ENCODE measurements at places on chromosomes 2 and 18. TPM values are rescaled to one million over a fixed set of nuclear protein-coding genes. Genes with fewer than 3 reads are reported as not detected.
A peak's percentile ranks its signal among the peaks of the same experiment; 100 is the strongest.

The GPR75 gene
- 5.6 TPM for total RNA-seq

The TDRD15 gene
- total RNA-seq, result not detected

The GAD1 gene
- total RNA-seq, result 0.44 TPM

The SPC25 gene
- total RNA-seq, result 7.1 TPM

The PMAIP1 gene
- 12.6 TPM for total RNA-seq

The MRPS5 gene
- 68.7 TPM for total RNA-seq

The RPE gene
- total RNA-seq, result 38.1 TPM

The FAM237A gene
- not detected for total RNA-seq

The DTNB gene
- 41.7 TPM for total RNA-seq

The DLX2 gene
- 1.4 TPM for total RNA-seq

DNA sequence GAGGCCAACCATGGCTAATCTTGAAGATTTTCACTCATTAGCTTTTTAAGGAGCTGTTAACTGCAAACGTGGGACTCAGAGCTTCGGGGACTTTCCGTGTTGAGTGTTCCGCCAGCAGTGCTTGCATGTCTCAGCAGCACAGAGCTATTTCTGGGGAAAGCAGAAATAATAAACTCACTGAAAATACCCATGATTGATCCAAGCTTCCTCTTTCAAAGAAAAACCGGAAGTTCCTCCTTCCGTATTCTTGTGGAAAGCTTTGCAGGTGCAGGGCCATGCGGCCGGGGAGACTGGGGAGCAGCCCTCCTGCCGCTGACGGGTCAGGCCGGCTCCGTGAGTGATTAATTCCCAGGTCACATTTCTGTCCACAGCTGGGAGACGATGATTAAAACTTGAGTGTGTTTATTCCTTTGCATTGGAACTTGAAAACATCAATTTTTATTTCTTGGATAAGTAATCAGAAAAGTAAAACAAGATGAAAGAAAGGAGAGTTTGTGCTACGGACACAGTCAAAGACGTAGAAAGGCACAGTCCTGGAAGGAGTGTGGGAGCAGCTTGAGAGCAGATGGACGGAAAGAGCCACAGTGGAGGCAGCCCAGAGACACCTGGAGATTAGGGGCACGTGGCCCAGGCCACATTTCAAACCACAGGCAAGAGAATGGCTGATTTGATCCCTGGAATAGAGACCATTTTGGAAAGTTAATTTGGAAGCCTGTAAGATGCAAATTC lies 54.2 kb upstream of the CTDP1 start:
- no peak overlapping the region for H3K4me3 ChIP-seq
- H3K36me3 ChIP-seq, result no peaks in the 10 kb centered on the region
- peaks cover 6% of the 10 kb centered on the region for H3K27me3 ChIP-seq

GRCh38 chr18:48133671-48134251 lies 203.3 kb upstream of the SMAD2 start:
- no peak for DNase-seq
- H3K4me3 ChIP-seq, result no peak overlapping the region
- peaks cover 19% of the 10 kb centered on the region for H3K27me3 ChIP-seq
- H3K36me3 ChIP-seq, result peaks cover 4% of the 10 kb centered on the region
- peaks cover 3% of the 10 kb centered on the region for H3K4me1 ChIP-seq

DNA sequence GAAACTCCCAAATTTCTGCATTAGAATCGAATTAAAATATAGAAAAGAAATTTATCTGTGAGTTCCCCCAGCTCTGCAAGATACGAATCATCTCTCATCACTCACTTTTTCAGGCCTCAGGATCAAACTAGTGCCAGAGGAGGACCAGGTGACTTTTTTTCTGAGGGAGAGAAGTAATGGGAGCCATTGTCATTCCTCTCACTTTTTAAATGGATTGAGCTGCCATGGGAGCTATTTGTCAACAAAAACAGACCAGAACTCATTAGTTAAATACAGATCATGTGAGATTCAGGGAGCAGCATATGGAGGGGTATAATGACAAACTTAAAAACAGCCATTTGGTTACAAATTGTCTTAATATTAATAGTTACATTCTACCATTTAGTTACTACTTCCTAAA lies 594.4 kb downstream of the DPP10 start:
- no peak overlapping the region for H3K27ac ChIP-seq
- H3K4me1 ChIP-seq, result no peaks in the 10 kb centered on the region
- no peaks in the 10 kb centered on the region for H3K27me3 ChIP-seq
- DNase-seq, result no peak

GRCh38 chr2:96409820-96410164 lies 74.2 kb downstream of the NCAPH start:
- no peak overlapping the region for H3K27ac ChIP-seq
- peaks cover 3% of the 10 kb centered on the region for H3K36me3 ChIP-seq
- peaks cover 3% of the 10 kb centered on the region for H3K4me1 ChIP-seq
- DNase-seq, result peak; percentile 27

- peaks cover 20% of the 10 kb centered on the region for H3K4me1 ChIP-seq
- no peak for DNase-seq
- no peaks in the 10 kb centered on the region for H3K36me3 ChIP-seq
- peaks cover 3% of the 10 kb centered on the region for H3K27me3 ChIP-seq
- no peak overlapping the region for H3K27ac ChIP-seq
- no peak overlapping the region for H3K4me3 ChIP-seq
Measured at GRCh38 chr18:41965634-41966255, 10.7 kb downstream of the PIK3C3 start.

DNA sequence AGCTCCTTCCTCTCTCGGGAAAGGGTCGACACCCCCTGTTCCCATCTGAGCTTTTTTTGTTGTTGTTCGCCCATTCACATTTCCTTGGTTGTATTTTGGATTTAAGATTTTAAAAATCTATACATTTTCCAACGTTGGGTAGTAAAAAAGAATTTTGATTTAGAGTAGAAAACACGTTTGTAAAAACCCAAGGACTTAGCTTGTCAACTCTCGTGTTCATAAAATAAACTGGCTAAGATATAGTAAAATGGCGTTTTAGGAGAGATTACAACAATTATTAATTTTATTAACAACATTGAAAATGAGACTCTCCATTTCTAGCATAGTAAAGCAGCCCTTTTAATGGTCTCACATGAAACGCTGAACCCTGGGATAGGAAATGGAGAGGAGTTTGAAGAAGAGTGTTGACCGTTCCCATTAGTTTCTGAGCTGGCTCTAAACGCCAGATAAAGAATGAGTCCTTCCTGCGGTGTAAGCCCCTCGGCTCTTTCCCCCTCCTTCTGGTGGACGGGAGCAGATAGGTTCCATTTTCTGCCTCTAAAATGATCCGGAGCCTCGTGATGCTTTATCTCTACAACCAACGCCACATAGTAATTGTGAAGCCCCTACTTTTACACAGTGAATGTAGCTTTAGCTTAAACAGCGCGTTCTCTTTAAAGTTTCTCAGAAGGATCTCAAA lies 24.0 kb upstream of the ZNF516 start:
- H3K36me3 ChIP-seq, result no peaks in the 10 kb centered on the region
- H3K27me3 ChIP-seq, result peaks cover 5% of the 10 kb centered on the region
- peaks cover 28% of the 10 kb centered on the region for H3K4me1 ChIP-seq

DNA sequence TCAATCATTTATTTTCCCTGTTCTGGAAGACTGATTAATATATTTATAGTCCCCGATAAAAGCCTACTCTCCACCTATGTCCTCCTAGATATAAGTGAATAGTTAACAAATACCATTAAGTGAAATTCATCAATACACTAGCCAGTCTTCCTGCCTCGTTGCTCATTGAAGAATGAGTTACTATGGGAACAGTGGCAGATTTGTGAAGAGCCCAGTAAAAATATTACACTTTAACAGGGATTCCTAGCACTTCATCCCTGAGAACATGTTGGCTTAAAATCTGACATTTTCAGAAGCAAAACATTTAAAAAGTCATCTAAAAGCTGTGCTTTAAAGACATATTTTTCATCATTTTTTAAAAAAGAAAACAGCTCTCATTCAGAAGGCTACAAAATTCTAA lies 848.7 kb upstream of the NXPH2 start:
- H3K4me1 ChIP-seq, result no peaks in the 10 kb centered on the region
- DNase-seq, result no peak
- no peaks in the 10 kb centered on the region for H3K27me3 ChIP-seq
- no peak overlapping the region for H3K27ac ChIP-seq
- H3K36me3 ChIP-seq, result no peaks in the 10 kb centered on the region

DNA sequence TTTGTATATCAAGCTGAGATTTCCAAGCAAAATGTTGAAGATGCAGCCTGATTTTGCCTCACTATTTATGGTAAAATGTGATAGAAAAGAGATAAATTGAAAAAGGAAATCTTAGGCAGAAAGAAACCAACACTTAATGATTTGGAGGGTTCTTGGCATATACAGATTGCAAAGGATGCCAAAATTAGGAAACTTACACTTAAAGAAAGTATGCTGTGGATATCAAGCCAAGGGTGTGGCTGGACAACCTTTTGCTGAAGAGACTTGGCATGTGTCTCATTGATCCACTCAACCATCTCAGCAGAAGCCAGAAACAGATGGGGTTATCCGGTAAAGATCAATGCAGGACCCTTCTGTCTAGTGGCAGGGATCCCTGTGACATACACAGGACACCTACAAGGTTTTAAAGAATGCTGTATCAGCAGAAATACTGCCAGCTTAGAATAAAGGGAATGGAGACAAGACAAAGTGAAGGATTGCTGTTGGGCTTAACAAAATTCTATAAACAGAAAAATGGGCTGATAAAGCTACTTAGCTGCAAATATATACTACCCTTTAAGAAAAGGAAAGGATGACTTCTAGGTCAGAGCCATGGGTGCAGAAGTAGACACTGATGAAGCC lies 107.3 kb upstream of the CYP26B1 start:
- peaks cover 20% of the 10 kb centered on the region for H3K4me1 ChIP-seq
- peak overlapping the region; percentile 81 for H3K27ac ChIP-seq
- H3K36me3 ChIP-seq, result no peaks in the 10 kb centered on the region

DNA sequence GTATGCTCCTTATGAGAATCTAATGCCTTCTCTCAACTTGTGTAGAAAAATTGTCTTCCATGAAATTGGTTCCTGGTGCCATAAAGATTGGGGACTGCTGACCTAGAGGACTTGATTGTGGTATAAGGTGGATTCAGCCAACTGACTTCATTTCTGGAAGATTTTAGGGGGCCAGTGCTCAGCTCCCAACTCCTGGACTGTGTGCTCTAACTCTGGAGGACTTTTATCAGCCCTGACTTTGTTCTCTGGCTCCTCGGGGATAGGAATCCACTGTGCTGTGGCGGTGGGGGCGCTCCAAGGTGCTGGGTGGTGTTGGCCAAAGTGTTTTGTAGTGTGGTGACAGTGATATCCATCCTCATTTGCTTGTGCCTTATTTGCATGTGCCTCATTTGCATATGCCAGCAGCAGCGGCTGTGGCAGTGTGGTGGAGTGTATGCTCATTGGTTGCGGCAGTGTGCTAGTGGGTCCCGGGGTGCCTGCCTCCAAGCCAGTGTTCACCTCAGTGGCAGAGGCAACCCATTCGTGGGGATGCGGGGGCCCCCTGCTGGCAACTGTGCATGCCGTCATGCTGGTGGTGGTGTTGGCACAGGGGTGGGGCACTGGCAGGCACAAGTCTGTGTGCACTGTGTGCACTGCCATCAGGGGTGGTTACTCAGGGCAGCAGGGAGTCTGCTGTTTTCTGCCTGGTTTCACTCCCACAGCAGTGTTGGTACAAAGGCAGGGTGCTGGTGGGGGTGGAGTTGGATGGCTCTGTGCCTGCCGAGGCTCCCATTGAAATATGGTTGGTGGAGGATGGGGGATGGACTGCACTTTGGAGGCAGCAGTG lies 19.6 kb downstream of the EHBP1 start:
- no peak overlapping the region for H3K4me3 ChIP-seq
- H3K36me3 ChIP-seq, result peaks cover 16% of the 10 kb centered on the region
- no peak overlapping the region for H3K27ac ChIP-seq
- DNase-seq, result peak; percentile 33
- H3K4me1 ChIP-seq, result no peaks in the 10 kb centered on the region
- H3K27me3 ChIP-seq, result no peaks in the 10 kb centered on the region

- no peaks in the 10 kb centered on the region for H3K4me1 ChIP-seq
- H3K27ac ChIP-seq, result no peak overlapping the region
- H3K4me3 ChIP-seq, result no peak overlapping the region
- H3K27me3 ChIP-seq, result no peaks in the 10 kb centered on the region
- DNase-seq, result no peak
- no peaks in the 10 kb centered on the region for H3K36me3 ChIP-seq
Measured at GRCh38 chr18:51519571-51519970, 322.1 kb upstream of the MEX3C start.

DNA sequence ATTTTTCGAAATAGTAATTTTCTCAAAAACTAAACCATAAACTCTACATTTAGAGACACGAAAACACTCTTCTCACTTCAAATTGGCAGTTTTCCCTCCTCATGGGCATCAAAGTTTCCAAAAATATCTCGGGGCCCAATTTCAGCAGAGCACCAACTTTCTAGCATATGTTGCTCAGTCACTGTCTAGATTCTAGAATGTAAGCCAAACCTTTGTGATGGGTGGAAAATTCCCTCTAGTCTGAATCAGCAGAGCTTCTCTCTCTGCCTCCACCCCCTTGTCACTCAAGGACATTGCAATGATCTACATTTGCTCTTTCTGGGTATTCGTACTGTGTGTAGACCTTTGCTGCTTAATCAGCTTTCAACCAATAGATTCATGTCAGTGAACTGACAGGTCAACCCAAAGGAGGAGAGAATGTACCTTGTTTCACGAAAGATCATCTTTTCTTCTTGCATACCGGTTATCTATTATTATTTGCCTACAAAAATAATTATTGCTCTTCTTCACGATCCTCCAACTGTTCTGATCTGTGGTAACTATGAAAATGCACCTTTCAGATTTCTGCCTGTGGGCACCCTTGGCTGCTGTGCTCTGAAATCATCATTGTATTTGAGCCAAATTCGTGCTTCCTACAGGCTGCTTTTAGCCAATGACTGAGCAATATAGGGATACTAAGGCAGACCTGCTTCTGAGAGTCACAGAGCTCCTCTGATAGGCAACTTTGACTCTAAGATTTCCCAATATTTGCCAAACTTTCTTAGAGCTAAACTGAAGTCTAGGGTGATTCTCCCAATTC lies 38.7 kb upstream of the GLS start:
- no peaks in the 10 kb centered on the region for H3K4me1 ChIP-seq
- H3K27ac ChIP-seq, result no peak overlapping the region
- H3K27me3 ChIP-seq, result peaks cover 2% of the 10 kb centered on the region
- no peaks in the 10 kb centered on the region for H3K36me3 ChIP-seq
- DNase-seq, result no peak

DNA sequence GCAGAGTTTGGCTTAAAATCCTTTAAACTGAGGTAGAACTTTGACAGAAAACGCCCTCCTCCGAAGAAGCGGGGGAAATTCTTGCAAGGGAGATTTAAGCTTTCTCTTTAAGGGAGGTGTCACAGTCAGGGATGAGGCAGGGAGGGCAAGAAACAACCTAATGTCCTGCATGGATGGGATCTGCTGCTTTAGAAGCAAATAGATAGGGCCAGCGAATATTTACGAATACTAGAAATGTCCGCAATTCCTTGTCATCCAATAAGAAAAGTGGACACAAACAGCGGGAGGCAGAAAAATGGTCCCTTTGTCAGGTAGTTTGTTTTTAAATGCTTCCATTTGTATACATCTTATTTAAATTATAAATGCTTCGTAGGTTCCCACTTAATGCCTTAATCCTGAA lies 12.0 kb downstream of the MEIS1 start:
- H3K4me1 ChIP-seq, result peaks cover 3% of the 10 kb centered on the region
- H3K27ac ChIP-seq, result no peak overlapping the region
- no peak for DNase-seq
- peaks cover 18% of the 10 kb centered on the region for H3K27me3 ChIP-seq
- H3K36me3 ChIP-seq, result no peaks in the 10 kb centered on the region

GRCh38 chr2:104620801-104621200 lies 233.1 kb upstream of the POU3F3 start:
- H3K4me3 ChIP-seq, result no peak overlapping the region
- peaks cover 3% of the 10 kb centered on the region for H3K27me3 ChIP-seq
- no peak overlapping the region for H3K27ac ChIP-seq
- no peaks in the 10 kb centered on the region for H3K4me1 ChIP-seq
- no peaks in the 10 kb centered on the region for H3K36me3 ChIP-seq

GRCh38 chr18:59853380-59853779 lies 46.4 kb upstream of the PMAIP1 start:
- peaks cover 6% of the 10 kb centered on the region for H3K27me3 ChIP-seq
- no peak overlapping the region for H3K4me3 ChIP-seq
- H3K36me3 ChIP-seq, result no peaks in the 10 kb centered on the region
- no peak overlapping the region for H3K27ac ChIP-seq

Measured in glutamatergic neuron (in vitro differentiated cells).